RPMI8226 (cell line): ENCODE measurements at places on chromosomes 3 and 15.
A peak's percentile ranks its signal among the peaks of the same experiment; 100 is the strongest.

GRCh38 chr15:48653913-48654670 is 8.6 kb upstream of the FBN1 start:
- no peak for DNase-seq

DNA sequence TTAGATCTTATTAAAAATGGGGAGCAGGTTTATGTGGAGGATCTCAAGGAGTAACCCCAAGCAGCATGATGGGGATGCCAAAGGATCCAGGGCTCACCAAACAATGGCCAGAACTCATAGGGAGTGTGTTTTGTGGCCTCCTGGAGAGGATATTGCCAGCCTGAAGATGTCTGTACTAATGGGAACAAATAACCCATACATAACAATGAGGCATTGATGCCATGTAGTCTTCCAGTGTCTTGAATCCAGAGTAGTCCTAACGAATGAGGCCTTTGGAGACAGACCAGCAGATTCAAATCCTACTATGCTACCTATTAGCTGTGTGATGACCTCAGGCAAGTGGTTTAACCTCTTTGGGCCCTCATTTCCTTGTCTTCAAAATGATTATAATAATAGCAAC is 45.0 kb upstream of the CMSS1 start:
- no peak for DNase-seq

- DNase-seq = no peak
Measured at GRCh38 chr3:52781741-52782140, 4.3 kb downstream of the ITIH1 start.

- no peak for DNase-seq
Measured at GRCh38 chr3:160804762-160805161, 48.7 kb downstream of the PPM1L start.

- DNase-seq = peak; percentile 3
Measured at GRCh38 chr3:25658836-25659235, 5.9 kb downstream of the TOP2B start.

GRCh38 chr3:121913305-121913990 is 19.2 kb downstream of the SLC15A2 start:
- no peak for DNase-seq

GRCh38 chr3:137294839-137295238 is 337.1 kb downstream of the IL20RB start:
- no peak for DNase-seq
